ENCODE measurements at places on chromosomes 1 and 21.

DNA sequence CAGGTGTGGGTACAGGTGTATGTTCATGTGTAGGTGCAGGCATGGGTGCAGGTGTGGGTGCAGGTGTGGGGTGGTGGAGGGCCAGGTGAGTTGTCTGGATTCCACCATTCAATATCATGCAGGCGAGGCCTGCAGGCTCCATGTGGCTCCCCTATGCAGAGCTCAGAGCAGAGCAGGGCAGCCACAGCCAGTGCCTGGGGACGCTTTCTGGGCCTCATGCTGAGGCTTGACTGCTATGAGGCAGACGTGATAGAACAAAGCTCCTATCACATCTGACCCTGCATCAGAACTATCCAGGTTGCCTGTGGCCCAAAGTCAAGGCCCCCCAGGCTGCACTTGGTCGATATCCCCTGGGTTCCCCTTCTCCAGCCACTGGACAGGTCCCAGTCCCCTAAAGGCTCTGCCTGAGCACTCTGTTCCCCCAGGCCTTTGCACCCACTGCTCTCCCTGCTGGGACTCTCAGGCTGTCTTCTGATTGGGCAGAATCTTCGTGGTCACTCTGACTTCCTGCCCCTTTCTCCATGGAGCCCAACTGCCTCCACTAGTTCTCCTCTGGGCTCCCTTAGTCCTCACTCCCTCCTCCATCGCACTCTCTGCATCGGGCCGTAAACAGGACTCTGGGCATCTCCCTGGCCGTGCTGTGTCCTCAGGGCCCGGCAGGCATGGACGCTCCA lies 78.6 kb upstream of the ACTL8 start:
- no peak for DNase-seq

DNA sequence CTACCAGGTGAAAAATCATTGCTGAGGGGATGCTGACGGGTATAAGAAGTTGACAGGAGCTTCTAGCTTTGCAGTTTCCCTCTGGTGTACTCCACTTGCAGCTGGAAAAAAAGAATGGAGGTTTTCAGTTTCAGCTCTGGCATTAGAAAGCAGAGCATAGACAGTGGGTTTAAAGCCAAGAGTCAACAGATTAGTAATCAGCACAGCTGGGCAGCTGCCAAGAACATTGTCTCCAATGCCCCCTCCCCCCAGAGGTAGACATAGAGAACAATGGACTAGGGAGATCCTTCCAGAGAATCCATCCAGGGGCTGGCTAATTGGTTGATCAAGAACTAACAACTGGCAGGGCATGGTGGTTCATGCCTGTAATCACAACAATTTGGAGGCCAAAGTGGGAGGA lies 10.1 kb upstream of the ZBTB8B start:
- no peak for DNase-seq

GRCh38 chr1:21641537-21641936 lies 27.6 kb downstream of the RAP1GAP start:
- DNase-seq: no peak

GRCh38 chr1:192512426-192513162 lies 63.0 kb upstream of the RGS1 start:
- no peak for DNase-seq

GRCh38 chr1:242199776-242200458 lies 201.0 kb upstream of the MAP1LC3C start:
- no peak for DNase-seq

- no peak for DNase-seq
Observed at GRCh38 chr21:41593051-41593759, 85.2 kb upstream of the TMPRSS2 start.

DNA sequence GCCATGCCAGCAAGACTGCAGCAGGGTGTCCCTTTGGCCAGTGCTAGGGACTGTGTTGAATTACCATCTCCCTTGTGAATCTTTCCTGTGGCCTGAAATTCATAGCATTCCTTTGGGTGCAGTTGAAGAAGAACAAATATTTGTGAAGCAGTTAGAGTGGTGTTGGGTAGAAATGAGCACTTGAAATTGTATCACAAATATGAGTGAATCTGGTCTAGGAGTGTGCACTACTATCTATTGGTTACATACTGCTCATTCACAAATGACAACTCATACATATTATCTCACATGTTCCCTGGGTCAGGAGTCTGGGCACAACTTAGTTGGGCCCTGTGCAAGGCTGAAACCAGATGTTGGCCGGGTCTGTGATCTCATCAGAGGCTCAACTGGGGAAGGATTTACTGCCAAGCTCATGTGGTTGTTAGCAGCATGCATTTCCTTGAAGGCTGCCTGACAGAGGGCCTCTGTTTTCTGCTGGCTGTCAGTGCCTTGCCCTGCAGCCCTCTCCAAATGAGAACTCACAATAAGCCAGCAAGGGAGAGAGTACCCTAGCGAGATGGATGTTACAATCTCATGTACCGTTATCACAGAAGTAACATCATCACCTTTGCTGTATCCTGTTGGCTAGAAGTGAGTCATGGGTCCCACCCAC lies 23.8 kb downstream of the AJAP1 start:
- no peak for DNase-seq

GRCh38 chr1:105730701-105731100 lies 1325.8 kb upstream of the PRMT6 start:
- no peak for DNase-seq
